ENCODE measurements at places on chromosomes 3 and 15. TPM values are rescaled to one million over a fixed set of nuclear protein-coding genes. Genes with fewer than 3 reads are reported as not detected.

Gene FGD5
- 23.6 TPM for polyA plus RNA-seq

Gene SLC9C1
- polyA plus RNA-seq: 0.34 TPM

Gene PLSCR5
- polyA plus RNA-seq: not detected

Gene SPATA12
- 0.07 TPM for polyA plus RNA-seq

Gene FILIP1L
- polyA plus RNA-seq: 21.5 TPM

Gene SOX2
- 0.22 TPM for polyA plus RNA-seq

Gene LMAN1L
- polyA plus RNA-seq: not detected

Gene PCLAF
- polyA plus RNA-seq: 48.8 TPM

Gene IL17RC
- 32.6 TPM for polyA plus RNA-seq

Measured in right renal cortex interstitium (tissue), 3 donors.